NCI-H748 treated with DMSO at 0.1 percent for 48 hours (cell line): ENCODE measurements at places on chromosomes 3 and 15.

DNA sequence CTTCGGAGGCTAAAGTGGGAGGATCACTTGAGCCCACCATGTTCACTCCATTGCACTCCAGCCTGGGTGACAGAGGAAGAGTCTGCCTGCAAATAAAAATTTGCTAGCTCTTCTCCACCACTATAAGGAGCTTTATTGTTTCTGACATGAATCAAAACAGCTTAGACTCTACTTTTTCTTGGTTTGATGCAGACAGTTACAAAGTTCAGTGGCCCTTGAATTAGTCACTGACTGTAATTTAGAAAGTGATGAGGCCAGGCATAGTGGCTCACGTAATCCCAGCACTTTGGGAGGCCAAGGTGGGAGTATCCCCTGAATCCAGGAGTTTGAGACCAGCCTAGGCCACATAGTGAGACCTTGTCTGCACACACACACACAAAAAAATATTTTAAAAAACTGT, 172.4 kb upstream of the CGNL1 start:
- DNase-seq = no peak

DNA sequence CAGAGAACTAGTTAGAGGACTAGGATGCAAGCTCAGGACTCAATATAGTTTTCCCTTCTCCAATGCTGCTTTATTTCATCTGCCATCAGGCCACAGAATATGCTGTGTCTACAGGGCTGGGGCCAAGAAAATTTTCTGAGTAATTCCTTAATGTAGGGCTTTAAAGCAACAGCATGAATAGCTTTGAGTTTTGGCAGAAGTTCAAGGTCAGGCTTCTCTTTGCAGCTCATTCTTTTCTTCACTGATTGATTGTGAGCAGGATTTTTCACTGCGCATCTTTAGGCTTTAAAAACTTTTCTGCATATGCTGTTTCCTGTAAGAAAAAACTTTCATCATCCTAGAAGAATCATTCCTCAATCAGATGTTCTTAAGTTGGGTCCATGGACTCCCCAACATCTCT, 4.6 kb downstream of the TMEM108 start:
- DNase-seq = no peak

DNA sequence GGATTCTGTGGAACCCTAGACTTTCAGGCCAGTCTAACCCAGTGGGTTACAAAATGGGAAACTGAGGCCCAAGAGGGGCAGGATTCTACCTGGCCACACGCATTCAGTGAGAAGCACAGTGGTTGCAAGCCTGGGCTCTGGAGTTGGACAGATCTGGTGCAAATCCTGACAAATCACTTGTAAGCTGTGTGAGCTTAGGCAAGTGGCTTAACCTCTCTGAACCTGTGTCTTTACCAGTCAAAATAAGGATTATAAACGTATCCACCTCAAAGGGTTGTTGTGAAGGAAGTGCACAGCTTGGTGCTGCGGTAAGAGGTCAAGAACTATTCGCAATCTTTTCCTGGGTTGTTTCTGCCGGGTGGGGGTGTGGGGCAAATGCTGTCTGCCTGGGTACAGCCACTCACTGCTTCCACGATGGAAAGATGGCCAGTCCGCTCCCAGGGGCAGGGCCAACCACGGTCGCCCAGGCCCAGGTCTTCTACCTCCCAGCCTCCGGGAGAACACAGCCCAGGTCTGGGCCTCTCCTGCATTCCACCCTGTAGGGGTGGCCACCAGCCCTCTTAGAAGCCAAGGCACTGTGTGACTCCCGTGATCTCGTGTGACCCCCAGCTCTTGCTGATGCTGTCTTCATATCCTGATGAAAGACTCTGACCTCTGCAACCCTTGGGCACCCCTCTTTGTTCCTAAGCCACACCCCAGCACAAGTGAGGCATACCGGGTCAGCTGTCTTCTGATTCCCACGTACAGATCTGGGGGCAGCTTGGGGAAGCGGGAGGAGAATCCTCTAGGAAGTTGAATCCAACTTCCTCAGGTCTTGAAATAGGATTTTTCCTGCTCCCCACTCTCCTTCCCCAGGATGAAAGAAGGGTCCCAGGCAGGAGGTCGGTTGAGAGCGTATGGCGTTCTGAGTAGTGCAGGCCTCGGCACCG, 1.5 kb downstream of the CHRNA3 start:
- no peak for DNase-seq

DNA sequence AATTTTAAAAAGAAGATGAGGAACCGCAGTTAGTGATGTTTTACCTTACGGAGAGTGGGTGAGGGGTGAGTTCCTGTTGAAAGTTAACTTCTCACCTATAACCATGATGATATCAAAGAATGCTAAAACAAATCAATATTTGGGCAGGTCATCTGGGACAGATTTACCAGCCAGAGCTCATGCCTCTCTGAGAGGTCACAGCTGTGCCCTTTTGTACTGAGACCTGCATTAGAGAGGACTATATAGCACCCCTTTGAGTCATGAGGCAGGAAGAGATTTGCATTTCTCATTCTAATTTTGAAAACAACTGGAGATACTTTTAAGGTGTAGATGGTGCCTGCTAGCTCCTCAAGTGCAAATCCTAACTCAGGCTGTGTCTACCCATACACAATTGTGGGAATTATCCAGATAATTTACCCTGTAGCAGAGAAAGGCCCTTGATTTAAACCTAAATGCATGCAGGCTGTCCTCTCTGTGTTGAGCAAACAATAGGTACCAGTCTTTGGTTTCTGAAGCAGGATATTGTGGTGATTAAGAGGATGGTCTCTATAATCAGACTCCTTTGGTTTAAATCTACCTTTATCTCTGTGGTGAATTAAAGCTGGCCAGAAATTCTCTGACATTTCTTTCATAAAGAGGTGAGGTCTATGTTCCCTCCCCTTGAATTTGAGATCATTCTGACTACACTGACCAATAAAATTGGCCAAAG, 5.8 kb upstream of the TM4SF4 start:
- DNase-seq = no peak

DNA sequence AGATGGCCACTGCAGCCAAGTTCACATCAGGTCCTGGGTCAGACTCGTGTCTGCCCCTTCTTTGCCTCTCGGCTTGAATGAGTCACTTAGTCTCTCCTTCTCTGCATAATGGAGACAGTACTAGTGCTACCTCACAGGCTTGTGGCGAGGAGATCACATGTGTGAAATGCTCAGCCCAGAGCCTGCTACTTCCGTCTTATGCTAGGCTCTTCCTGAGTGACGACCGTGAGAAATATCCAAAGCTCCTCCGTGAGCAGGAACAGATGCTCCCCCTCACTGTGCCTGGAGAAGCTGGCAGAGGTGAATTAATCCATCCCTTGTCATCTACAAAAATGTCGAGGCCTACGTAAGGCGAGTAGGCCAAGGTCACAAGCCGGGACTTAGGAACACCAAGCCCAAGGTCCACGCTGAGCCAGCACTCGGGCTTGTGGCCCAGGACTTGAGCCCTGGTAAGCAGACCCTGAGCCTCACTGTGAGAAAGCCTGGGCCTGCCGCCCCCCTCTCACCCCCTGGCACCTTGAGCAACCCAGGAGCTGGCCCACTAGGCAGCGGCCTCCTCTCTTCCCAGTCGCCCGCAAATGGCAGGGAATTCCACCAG, 17.9 kb downstream of the PAK6 start:
- no peak for DNase-seq

GRCh38 chr15:87243474-87243873, 1013.1 kb downstream of the NTRK3 start:
- DNase-seq = no peak

DNA sequence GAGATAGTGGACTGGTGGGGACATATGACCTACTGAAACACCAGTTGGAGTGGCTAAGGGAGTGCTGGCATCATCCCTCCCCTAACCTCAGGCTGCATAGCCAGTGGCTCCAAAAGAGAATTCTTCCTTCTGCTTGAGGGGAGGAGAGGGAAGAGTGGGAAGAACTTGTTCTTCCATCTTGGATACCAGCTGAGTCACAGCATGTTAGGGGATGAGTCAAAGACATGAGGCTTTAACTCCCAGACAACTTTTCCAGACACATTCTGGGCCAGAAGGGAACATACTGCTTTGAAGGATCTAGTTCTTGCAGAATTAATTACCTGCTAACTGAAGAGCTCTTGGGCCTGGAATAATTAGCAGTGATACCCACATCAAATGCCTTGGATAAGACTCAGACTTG, 36.8 kb upstream of the PEX5L start:
- no peak for DNase-seq

DNA sequence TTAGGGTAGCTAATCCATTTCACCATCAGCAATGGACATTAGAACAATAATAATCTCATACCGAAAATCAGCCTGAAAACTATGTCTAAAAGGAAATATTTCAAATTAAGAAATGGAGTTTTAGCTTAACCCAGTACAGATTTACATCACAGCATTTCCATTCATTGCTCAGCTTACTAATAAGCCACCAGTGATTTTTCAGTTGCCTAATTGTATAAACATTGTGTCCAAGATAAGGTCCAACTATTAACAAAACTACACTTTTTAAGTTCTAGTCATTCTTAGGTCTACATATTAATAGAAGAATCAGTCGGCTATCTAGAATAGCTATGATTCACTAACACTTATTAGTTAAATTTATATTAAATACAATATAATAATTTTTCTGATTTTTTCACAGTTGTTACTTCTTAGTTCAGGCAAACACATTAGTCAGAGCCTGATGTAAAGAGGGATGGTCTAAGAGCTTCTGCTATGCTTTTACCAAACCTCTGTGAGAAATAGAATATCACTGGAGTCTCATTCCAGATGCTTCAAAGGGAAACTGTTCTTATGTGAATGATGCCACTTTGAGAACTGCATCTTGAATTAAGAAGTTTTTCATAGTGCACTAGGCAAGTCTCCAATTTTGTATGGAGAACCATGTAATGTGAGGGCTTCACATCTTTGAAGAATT, 74.1 kb downstream of the CMSS1 start:
- no peak for DNase-seq

GRCh38 chr3:70882104-70882503, 569.7 kb upstream of the MDFIC2 start:
- no peak for DNase-seq

DNA sequence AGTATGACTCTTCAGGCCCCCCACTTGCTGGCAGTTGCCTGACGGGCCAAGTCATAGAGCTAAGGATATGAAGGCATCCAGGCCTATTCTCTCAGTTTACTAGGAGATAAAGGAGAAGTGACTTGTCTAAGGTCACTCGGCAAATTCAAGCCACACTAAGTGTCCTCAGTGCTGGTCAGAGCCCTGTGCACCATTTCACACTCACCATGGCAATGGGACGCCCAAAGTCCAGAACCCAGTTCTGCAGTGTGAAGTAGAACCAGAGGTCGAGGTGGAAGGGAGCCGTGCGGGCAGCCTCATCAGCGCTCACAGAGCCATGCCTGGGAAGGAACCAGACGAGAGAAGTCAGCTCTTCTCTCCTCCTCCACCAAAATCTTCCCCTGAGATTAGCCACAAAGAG, 11.2 kb downstream of the CLN6 start:
- DNase-seq = no peak

DNA sequence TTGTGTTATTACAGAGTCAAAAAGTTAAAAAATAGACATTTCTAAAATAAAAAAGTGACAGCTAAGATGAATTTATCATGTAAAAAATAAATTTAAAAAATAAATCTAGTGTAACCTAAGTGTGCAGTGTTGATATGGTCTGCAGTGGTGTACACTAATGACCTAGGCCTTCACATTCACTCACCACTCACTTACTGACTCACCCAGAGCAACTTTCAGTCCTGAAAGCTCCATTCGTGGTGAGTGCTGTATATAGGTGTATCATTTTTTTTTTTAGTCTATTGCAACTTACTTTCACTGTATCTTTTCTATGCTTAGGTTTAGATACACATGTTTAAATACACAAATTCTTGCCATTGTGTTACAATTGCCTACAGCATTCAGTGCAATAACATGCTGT, 459.4 kb upstream of the ROBO1 start:
- no peak for DNase-seq

- no peak for DNase-seq
These were observed 34.2 kb downstream of the PRTG start for GRCh38 chr15:55708720-55709119.

GRCh38 chr15:80984856-80985255, 4.8 kb downstream of the MESD start:
- no peak for DNase-seq

- DNase-seq = no peak
These were observed 3.6 kb upstream of the RASL12 start for GRCh38 chr15:65071381-65071811.

DNA sequence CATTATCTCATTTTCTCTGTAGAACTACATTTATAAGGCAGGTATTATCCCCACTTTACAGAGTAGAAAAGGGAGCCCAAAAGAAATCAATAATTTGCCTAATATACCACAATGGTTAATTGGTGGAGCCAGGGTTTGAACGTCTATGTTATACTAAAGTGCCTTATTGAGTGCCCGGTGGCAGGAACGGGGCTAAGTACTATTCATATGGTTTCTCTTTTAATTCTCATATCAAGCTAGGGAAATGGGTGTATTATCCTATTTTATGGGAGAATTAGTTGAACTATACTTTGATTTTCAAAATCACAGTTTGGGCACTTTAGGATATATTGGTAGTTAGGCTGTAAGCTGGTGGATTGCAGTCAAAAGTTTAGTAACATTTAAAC, 1.5 kb downstream of the CEP97 start:
- no peak for DNase-seq
